ENCODE measurements at places on chromosomes 11 and 22.
A peak's percentile ranks its signal among the peaks of the same experiment; 100 is the strongest.

- DNase-seq = no peak
Measured at GRCh38 chr11:74468058-74468457, 709 bp upstream of the KCNE3 start.

DNA sequence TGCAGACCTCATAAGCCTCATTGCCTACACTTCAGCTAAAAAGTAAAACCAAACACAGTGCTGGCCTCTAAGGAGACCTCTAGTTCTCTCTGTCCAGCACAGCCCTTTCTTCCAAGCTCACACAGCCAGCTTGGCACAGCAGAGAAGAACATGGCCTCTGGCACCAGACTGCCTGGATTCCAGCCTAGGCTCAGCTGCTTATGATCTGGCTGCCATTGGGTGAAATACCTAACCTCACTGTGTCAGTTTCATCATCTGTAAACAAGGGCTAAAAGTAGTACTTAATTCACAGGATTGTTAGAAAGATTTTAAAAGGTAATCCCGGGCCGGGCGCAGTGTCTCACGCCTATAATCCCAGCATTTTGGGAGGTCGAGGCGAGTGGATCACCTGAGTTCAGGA is 9.9 kb upstream of the ACER3 start:
- no peak for DNase-seq

DNA sequence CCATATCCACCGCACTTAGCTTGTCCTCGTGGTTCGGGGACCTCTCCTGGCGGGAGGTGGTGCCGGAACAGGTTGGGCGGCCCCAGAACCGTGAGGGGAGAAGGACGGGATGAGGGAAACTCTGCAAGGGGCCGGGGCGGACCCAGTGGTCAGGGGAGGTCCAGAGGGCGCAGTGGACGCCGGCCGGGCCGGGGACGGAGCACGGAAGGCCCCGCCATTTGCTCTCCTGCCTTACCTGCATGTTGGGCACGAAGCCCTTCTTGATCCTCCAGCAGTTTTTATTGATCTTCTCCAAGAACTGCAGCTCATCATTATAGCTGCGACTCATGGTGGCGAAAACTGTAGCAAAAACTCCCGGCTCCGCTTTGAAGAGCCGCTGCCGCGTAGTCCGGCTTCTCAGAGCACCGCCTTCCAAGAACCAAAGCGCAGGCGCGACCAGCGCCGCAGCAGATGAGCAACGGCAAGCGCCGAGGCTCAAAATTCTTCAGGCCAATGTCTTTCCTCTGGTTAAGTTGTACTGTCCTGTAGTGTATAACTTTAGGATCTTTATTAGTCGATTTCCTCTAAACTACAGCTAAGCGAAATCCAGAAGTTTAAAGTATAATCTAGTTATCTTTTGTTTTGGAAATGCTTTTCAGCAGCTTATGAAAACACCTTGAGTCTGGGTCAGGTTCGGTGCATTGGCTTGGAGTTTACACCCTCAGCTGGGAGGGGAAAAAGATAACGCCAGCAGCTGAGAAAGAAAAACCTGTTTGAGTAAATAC is at the start of gene RTCB:
Gene RTCB (minus strand): TSS at position 419 of the 764 bp plus-strand sequence. CDS start 91 bp downstream, at position 328.
- DNase-seq = peak; percentile 93

DNA sequence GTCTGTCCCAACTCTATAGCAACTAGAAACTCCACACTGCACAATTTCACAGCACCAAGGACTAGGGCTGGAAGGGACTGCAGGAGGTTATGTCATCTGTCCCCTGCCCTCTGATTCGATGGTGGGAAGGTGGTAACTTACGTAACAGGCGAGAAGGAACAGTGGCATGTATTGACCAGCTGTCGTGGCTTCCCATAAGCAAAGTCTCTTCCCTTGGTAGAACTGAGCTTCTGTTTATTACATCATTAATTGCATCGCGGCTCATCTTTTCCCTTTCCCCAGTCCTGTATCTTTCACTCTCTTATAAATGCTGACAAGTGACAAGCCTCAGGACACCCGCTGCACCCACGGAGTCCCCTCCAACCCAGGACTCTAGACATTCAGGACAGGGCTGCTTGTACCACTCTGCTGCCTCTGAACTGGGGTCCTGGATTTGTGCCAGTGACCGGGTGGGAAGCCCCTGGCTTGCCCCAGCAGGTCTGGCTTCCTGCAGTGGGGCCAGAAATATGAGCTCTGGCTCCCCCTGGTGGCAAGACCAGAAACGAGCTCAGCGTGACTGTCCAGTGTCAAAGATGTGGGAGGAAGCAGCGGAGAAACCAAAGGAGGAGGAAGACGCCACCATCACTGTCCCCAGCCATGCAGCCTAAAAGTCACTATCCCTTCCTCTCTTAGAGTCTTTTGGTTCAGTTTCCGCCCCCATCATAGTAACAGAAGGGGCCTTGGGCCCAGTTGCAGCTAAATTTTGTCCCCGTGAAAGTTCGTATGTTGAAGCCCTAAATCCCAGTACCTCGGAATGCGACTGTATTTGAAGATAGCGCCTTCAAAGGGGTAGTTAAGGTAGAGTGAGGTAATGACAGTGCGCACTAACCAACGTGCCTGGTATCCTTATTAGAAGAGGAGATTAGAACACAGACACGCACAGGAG is 84.5 kb downstream of the ISX start:
- DNase-seq = peak; percentile 52

GRCh38 chr22:48352086-48352911 is 1475.4 kb downstream of the BRD1 start:
- no peak for DNase-seq

- DNase-seq = peak; percentile 21
Measured at GRCh38 chr11:47233989-47234668, 14.5 kb downstream of the ACP2 start.

DNA sequence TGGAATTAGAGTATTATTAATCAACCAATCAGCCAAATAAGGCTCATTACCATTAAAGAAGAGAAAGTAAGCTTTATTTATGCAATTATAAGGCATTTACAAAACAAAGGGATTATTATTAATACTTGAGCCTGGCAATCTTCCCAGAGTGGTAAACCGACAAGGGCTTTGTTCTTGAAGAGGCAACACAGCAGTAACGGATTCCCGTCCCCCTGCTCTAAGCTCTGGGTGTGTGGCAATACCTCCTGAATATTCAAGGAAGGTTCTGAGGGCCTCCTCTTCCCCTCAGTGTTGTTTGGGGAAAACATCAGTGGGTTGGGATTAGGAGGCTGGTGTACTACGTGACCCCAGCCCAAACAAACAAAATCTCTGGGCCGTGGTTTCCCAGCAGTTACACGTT is 176.5 kb downstream of the TENM4 start:
- no peak for DNase-seq

- DNase-seq = no peak
Measured at GRCh38 chr22:36544107-36544620, 15.2 kb upstream of the EIF3D start.

Measured in CD4-positive, alpha-beta T cell treated with Interleukin-6 for 4 hours (primary cell).